Hepatocyte (in vitro differentiated cells): ENCODE measurements at places on chromosomes 7 and 10. TPM values are rescaled to one million over a fixed set of nuclear protein-coding genes. Genes with fewer than 3 reads are reported as not detected.

Gene POR
- 102 and 106 TPM in 2 replicates for total RNA-seq

Gene LRRC4
- 15.1 TPM in 2 replicates for total RNA-seq

Gene SH2B2
- total RNA-seq: 3.2 and 3.8 TPM in 2 replicates

Gene C10orf67
- 0.10 TPM in 1 of 2 replicates, not detected in the other for total RNA-seq

Gene CPA2
- total RNA-seq: 198 and 298 TPM in 2 replicates

Gene HOGA1
- 4.5 and 5.8 TPM in 2 replicates for total RNA-seq

Gene ABCB1
- 20.0 and 23.2 TPM in 2 replicates for total RNA-seq

Gene ARHGAP22
- 0.52 and 1.8 TPM in 2 replicates for total RNA-seq

Gene OR2F2
- not detected in 2 replicates for total RNA-seq
